ENCODE measurements at places on chromosomes 11 and 22. TPM values are rescaled to one million over a fixed set of nuclear protein-coding genes. Genes with fewer than 3 reads are reported as not detected.

The PRODH gene
- total RNA-seq, result 1.0 TPM

The OR6T1 gene
- not detected for total RNA-seq

The SLCO2B1 gene
- total RNA-seq, result not detected

The CTTN gene
- total RNA-seq, result 1.0 TPM

The NTM gene
- not detected for total RNA-seq

The PNPLA5 gene
- total RNA-seq, result not detected

The HTR3A gene
- total RNA-seq, result not detected

The NRGN gene
- total RNA-seq, result 6.6 TPM

The ART5 gene
- total RNA-seq, result not detected

The PYGM gene
- total RNA-seq, result 3.2 TPM

The SLC6A5 gene
- not detected for total RNA-seq

The KIF18A gene
- 26.6 TPM for total RNA-seq

The SESN3 gene
- total RNA-seq, result 9.3 TPM

The SGSM1 gene
- total RNA-seq, result 0.09 TPM

The RIMBP3C gene
- 0.18 TPM for total RNA-seq

The GLYATL2 gene
- total RNA-seq, result not detected

The PRCP gene
- total RNA-seq, result 17.3 TPM

The OR8G5 gene
- total RNA-seq, result not detected

The DKK3 gene
- total RNA-seq, result not detected

The UBQLN3 gene
- 0.12 TPM for total RNA-seq

DNA sequence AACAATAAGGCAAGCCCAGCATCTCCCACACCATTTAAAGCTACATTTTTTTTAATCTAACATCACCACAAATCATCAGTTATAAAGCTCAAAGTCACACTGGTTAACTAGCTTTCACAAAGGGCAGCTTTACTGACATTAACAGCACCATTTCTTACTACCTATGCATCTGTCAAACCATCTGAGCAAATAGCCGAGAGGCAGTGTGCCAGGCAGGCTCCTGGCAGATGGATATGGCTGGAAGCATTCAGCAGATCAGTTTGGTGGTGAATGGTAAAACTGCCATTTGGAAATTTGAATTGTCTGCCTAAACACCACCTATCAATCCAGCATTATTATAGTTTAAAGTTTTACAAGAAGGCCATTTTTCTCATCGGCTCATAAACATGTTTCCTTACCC lies 131.2 kb downstream of the TTC28 start:
- DNase-seq, result no peak

DNA sequence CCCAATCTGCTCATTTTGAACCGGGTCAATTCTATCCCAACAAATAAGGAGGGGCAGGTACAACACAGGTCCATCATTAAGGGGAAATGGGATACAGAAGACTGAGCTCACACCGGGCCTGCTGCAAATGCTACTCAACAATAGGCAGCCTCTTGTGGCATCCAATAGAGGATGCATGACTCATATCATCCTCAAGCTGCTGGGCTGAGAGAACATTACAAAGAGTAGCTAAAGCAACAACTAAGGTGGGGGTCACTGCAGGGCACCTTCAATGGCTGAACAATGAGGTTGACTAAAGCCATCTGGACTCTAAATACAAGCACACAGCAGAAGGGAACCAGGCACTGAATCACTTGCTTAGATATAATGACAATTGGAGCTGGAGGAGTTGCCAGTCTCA lies 130.1 kb upstream of the SYN3 start:
- DNase-seq, result no peak

- no peak for DNase-seq
These were observed 8.2 kb downstream of the PHF21A start for GRCh38 chr11:46112961-46113607.

DNA sequence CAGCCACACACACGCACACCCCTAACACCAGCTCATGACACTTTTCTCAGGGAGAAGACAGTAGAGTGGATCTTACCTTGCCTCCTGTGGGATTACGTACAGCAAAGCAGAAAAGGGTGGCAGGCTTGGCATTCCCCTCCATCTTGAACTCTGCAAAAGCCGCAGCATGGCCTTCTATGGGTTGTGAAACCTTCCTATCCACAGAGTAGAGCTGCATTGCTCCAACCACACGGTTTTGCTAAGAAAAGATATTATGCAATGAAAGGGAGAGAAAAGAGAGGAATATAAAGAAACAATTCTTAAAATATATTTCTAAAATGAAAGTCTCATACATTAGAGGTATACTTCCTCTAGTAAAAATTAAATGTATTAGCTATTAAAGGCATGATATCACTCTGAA lies 48.8 kb downstream of the CLTCL1 start:
- DNase-seq, result no peak

DNA sequence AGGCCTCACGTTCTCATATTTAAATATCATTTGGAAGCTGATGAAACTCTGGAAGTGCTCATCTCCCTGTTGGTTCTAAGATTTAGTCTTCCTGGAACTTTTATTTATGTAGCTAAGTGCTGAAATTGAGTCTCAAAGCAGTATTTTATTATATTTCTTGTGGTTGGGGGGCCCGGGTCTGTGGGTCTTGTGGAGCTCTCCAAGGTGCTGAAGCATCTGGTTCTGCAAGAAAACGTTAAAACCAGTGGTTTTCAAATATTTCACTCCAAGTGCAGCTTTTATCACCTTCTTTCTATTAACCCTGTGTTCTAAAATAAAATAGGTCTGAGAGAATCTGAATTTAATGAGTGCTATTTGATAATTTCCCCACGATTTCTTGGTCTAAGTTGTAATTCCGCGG lies 1404.8 kb downstream of the TBC1D22A start:
- no peak for DNase-seq

- DNase-seq, result no peak
These were observed 26.0 kb upstream of the ABCC8 start for GRCh38 chr11:17502630-17503029.

DNA sequence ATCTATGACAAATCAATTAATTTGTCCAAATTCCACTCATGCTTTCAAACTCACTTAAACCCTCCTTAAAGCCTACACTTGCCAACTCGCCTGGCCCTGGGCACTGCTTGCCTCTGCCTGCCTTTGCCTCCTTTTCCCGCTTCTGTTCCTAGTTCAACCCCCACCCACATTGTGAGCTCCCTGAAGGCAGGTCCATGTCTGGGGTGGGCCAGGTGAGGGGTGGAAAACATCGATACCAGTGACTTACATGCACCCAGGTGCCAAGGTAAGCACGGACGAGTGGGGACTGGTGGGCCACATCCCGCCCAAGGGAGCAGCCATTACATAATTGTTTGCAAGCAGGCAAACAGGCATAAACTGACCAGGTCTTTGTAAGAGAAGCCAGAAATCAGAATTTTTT lies 146.2 kb downstream of the ST3GAL4 start:
- no peak for DNase-seq

DNA sequence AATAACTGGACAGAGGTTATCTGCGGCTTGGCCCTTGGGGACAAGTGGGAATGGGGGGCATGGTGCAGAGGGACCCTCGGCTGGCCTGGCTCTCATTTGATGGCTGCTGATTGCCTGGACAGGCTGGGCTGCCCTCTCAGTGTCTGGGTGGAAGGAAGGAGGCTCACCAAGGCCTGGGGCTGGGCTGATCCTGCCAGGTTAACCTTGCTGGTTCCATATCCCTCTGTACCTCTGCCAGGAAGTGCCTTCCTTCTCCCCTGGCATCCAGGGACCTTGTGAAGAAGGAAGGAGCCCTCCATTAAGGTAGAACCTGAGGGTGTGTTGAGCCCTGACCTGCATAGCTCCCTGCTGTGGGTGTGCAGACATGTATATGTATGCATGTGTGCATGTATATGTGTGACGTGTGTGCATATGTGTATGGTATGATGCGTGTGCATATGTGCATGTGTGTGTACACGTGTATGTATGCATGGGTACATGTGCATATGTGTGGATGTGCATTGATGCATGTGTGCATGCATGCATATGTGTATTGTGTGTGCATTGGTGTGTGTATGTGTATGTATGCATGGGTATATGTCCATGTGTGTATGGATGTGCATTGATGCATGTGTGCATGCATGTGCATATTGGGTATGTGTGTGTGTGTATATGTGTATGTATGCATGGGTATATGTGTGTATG lies 433.9 kb downstream of the TBC1D22A start:
- no peak for DNase-seq

GRCh38 chr11:76169473-76169896 lies 36.8 kb downstream of the WNT11 start:
- DNase-seq, result no peak

DNA sequence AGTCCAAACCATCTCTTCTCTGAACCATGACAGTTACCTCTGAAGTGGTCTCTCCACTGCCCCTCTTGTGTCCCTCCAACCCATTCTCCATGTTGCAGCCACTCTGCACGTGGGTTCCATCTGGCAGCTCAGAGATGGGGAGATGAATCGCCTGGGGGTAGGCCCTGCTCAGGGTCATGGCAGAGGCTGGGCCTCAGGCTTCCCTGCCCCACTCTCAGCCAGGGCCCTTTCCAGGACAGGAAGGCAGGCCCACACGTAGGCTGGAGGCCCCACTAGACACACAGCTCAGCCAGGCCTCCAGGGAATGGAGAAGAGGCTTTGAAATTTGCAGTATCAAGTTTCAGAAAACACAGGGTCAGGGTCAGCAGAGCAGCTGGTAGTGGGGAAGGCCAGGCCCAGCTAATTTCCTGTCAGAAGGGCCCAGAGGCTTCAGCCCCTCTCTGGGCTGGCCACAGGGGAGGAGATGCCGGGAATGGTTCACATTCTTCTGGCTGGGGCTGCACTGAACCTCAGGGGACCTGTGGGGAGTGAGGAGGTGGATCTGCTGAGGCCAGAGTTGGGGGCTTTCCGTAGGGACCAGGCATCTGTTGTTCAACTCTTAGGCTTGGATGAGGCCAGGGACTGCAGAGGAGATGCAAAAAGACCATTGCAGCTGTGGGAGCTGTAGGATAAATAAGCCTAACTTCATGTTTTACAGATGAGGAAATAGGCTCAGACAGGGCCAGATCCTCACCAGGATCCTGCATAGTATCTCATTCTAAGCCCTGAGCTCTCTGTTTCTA lies 101.6 kb downstream of the SWAP70 start:
- no peak for DNase-seq

GRCh38 chr22:23264610-23265367 lies 84.5 kb downstream of the BCR start:
- DNase-seq, result no peak

DNA sequence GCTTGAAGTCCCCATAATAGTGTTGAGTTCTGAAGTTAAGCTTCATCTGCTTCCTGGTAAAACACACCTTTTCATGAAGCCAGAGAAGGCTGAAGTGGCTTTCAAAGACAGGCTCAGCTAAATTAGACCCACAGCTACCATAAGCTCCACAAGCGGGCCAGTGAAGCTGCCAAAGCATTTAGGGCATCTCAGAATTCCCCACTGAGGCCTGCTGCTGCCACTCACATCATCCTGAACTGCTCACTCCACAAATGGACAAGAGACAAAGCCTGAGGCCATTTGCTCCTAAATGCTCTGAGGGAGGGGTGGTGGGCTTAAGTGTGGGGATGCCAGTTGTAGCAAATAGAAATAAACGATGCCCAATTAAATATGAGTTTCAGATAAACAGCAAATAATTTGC lies 14.6 kb downstream of the CCDC83 start:
- no peak for DNase-seq

DNA sequence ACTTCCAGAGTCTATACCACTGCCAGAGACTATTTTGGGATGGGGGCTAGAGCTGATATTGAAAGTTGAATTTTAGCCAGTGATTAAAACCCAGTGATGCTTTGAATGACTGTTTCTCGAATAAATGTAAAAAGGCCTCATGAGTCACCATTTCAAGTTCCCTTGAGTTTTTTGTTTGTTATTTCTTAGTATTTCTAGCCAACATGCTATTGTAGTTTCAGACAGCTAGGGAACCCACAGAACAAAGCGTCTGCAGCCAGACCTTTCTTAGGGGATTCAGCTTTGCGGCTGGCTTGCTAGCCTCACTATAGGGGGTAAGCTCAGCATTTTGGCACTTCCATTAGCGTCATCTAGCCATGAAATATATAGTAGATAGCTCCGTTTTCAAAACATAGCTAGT lies 66.5 kb downstream of the DBX1 start:
- DNase-seq, result no peak

DNA sequence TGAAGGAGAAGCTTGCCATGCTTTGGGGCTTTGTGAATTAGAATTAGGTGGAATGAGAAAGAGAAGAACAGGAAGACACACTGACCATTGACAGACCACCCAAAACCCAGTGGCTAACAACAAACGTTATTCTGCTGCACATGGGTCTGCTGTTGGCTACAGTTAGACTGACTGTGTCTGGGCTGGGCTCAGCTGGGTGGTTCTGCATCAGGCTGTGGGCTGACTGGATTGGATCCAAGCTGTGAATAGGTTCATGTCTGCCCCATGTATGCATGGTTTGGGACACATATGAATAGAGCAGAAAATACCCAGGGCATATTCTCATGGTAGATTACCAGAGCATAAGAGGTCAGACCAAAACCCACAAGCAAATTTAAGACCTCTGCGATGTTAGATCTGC lies 11.7 kb upstream of the LDLRAD3 start:
- no peak for DNase-seq

GRCh38 chr22:17548010-17548755 lies 15.1 kb upstream of the SLC25A18 start:
- DNase-seq, result no peak

- no peak for DNase-seq
These were observed 465.1 kb downstream of the MN1 start for GRCh38 chr22:27336151-27337090.

- DNase-seq, result no peak
These were observed 119.7 kb downstream of the ETS1 start for GRCh38 chr11:128467610-128468041.

- DNase-seq, result no peak
These were observed 2.0 kb upstream of the KMT5B start for GRCh38 chr11:68215087-68215445.

GRCh38 chr22:37680191-37680851 lies 4.9 kb downstream of the LGALS1 start:
- DNase-seq, result no peak

GRCh38 chr11:114880442-114880841 lies 202.1 kb downstream of the NXPE2 start:
- DNase-seq, result no peak

GRCh38 chr11:99366546-99366945 lies 345.8 kb downstream of the CNTN5 start:
- no peak for DNase-seq

GRCh38 chr11:66971488-66971887 lies 3.6 kb upstream of the C11orf86 start:
- DNase-seq, result no peak

DNA sequence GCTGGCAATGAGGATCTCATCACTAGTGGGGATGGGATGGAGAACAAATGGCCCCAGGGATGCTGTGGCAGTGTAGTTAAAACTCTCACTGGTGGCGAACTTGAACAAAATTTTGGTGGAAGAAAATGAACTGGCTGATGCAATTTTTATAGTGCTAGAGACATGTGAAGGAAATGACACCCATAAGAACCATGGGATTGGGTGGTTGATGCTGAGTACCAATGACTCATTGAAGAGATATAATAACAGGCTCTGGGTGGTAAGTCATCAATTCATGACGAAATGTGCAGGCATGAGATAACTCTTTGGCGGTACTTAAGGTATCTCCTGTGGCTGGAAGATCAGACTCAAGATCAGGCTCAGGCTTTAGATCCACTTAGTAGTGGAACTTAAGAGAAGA lies 172.9 kb upstream of the DDI1 start:
- DNase-seq, result no peak

- no peak for DNase-seq
These were observed 156.5 kb upstream of the SOX6 start for GRCh38 chr11:16512899-16513241.

GRCh38 chr11:117490911-117491310 lies 163.3 kb downstream of the CEP164 start:
- DNase-seq, result no peak
